ENCODE measurements at places on chromosomes 13 and 19.

DNA sequence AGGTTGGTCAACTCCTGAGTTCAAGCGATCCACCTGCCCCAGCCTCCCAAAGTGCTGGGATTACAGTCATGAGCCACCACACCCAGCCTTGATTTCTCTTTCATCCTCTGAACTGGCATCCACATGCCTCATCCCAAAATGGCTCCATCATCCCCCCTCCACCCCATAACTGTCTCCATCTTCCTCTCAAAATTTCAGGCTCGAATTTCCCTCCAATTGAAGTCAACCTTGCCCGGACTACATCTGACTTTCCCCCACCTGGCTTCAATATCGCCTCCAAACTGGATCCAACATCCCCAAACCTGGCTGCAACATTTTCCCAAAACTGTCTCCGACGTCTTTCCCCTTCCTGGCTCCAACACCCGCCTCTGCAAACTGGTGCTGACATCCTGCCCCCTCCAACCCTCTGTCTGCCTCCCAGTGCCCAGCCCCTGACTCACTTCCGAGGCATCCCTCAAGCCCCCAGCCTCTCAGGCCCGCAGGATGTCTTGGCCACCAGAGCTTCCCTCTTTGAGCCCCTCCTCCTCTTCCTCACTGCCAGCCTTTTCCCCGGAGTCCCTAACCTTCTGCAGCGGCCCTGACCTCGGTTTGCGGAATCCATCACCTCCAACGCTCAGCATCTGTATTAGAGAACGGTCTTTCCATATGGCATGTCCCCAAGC lies 943 bp downstream of the EXOC3L2 start:
- DNase-seq: no peak

- no peak for DNase-seq
These were observed 882.2 kb upstream of the SLC10A2 start for GRCh38 chr13:103948426-103948825.

GRCh38 chr13:38602266-38602665 lies 84.6 kb upstream of the FREM2 start:
- no peak for DNase-seq

GRCh38 chr13:72998012-72998411 lies 60.8 kb upstream of the KLF5 start:
- DNase-seq: no peak

- no peak for DNase-seq
These were observed 54.8 kb upstream of the UQCRFS1 start for GRCh38 chr19:29267701-29268100.

- DNase-seq: no peak
These were observed 113.0 kb downstream of the ATP11A start for GRCh38 chr13:112802802-112803195.

GRCh38 chr19:7216373-7216902 lies 77.8 kb downstream of the INSR start:
- DNase-seq: no peak

DNA sequence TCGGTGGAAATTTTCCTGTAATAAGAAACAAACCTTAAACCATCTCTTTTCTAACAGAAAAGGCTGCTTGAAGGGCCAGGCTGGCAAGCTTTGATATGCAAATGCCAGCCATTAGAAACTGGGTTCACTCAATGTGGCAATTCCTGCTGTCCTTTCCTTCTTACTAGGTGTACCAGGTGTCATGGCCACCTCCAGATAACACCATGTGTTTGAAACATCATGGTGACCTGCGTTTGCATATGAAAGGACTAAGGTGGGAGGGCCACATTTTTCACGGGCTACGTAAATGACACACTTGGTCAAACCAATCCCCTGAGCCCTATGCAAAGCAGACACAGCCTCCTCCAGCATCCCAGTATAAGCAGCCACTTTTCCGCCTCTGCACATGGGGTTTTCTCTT lies 789.1 kb upstream of the SLITRK5 start:
- DNase-seq: no peak

- no peak for DNase-seq
These were observed 1.6 kb downstream of the NACC1 start for GRCh38 chr19:13119627-13120026.

DNA sequence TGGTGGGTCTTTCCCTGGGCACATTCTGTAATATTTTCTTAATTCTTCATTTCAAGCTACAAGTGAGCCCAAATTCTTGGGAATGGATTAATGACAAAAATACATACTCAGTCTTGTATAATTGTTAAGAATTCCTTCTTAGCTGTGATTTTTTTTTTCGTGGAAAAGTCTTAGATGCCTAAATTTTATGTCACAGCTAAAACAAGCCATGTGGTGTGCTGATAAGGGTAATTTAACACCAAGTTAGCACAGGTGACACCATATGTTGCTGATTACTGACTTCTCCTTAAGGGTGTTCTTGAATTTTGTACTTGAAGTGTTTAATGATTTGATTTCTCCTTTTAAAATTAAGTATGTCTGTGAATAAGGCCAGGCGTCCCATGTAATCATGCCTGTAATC lies 29.3 kb downstream of the WDFY2 start:
- no peak for DNase-seq

GRCh38 chr13:99255271-99255670 lies 2.9 kb downstream of the GPR18 start:
- DNase-seq: no peak

DNA sequence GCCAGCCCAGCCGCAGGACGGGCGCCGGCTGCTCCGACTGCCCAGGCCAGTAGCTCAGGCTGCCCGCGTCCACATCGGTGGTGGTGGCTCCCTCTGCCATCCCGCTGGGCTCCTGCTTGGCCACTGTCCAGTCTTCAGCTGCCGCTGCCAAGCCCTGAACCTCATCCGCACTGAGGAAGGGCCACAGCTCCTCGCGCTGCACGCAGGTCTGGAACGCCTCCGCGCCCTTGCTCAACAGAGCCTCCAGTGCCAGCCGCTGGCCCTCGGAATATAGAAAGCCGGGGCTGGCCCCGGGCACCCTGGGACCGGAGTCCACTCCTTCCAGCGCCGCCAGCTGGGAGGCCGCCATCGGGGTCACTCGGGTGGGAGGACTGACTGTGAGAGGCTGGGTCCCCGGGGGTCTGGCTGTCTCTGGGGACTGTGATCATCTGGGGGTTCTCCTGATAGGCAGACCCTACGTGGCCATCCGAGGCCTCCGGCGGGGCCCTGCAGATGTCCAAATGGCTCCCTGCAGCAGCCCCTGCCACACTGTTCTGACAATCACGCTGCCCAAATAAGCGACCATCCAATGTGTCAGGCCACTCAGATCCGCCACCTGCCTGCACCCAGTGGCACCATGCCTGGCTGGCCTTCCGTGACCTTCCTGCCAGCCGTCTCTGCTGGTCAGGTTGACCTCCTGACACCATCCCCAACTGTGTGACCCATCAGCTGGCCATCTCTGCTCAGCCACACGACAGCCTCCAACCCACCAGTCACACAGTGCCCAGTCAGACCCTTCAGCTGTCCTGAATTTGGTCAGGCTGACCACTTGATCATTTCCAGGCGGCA lies 1.6 kb downstream of the FAM83E start:
- no peak for DNase-seq

- no peak for DNase-seq
These were observed 39.5 kb upstream of the HOMER3 start for GRCh38 chr19:18980432-18981020.

DNA sequence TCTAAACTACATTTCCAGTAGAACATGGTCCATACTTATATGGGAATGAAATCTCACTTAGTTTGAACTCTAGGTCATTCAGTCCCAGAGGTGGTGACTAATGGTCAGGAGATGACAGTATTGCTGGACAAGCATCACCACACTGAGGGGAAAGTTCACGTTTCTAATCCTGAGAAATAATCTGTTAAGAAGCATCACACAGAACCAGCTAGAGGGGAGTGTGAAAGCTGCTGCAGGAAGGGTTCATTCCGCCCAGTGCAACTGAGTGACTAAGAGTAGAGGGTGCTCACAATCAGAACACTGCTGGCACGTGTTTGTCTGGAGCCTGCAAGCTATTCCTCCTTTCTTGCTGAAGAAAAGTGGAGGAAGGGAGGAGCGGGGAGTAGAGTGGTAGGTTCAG lies 2.7 kb downstream of the COL4A1 start:
- DNase-seq: no peak

- DNase-seq: no peak
These were observed 78.5 kb upstream of the MTIF3 start for GRCh38 chr13:27528908-27529307.

- DNase-seq: peak; percentile 44
These were observed 27.5 kb upstream of the SHKBP1 start for GRCh38 chr19:40549007-40549708.

DNA sequence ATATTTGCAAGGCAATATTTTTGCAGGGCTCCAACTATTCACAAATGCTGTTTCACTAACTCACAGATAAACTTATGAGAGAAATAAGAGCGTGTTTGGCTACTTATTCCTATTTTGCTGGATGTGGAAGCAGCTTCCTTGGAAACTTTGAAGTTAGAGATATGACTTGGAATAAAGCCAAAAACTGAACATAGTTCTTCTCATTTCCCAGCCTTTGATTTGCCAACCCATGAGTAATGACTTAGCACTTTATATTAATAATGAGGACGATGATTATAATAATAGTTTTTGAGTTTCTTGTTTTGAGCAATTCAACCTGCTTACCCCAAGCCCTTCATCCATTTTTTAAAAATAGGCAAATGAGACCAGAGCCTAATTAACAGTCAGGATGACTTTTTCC lies 47.7 kb downstream of the SLC10A2 start:
- DNase-seq: no peak

DNA sequence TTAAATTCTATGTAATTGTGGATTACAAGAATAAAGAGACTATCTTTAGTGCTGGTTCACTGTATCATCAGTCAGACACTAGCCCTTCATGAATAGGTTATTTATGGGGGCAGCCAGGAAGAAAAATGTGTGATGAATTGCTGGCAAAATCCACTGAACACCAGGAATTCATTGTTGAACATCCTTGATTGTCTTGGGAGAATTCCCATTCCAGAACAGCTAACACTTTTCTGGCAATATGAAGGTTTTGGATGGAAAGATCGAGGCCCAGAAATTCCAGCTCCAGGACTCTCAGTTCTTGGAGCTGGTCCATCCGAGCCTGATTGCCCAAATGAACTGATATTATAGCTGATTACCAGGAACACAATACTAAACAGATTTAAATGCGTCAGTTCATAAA lies 11.5 kb upstream of the SPART start:
- DNase-seq: no peak

- no peak for DNase-seq
These were observed 17.8 kb downstream of the GJA3 start for GRCh38 chr13:20142927-20143480.

- DNase-seq: no peak
These were observed 83.1 kb upstream of the OXGR1 start for GRCh38 chr13:97077341-97077740.

GRCh38 chr13:44259045-44260027 lies 114.3 kb upstream of the SERP2 start:
- peak; percentile 27 for DNase-seq

DNA sequence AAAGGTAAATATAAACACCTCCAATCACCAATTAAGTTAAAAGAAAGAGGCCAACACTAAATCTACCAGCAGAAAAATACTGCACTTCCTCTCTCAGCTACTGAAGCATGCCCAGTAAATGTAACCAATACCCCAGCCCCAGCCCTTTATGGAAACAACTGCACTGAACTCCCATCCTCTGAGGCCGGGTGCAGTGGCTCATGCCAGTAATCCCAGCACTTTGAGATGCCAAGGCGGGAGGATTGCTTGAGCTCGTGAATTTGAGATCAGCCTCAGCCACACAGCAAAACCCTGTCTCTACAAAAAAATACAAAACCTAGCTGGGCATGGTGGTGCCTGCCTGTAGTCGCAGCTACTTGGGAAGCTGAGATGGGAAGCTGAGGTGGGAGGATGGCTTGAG lies 221.6 kb upstream of the SOX21 start:
- DNase-seq: no peak

GRCh38 chr19:21202865-21203494 lies 61.1 kb downstream of the ZNF431 start:
- DNase-seq: no peak

DNA sequence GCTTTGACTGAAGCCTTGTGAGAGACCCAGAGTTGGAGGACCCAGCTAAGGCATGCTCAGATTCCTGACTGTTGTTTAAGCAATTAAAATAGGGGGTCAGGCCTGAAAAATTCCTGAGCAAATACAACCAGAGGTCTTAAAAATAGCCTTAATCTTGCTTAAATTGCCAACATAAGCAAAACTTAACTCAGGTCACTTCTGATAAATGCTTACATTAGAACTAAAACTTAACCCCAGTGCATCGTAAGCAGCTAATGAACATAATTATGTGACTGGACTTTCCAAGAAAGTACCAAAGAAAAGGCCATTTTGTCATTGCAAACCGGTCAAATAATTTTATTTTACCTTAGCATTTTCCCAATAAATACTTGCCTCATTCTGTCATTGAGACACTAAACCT lies 294.5 kb downstream of the ENOX1 start:
- no peak for DNase-seq

DNA sequence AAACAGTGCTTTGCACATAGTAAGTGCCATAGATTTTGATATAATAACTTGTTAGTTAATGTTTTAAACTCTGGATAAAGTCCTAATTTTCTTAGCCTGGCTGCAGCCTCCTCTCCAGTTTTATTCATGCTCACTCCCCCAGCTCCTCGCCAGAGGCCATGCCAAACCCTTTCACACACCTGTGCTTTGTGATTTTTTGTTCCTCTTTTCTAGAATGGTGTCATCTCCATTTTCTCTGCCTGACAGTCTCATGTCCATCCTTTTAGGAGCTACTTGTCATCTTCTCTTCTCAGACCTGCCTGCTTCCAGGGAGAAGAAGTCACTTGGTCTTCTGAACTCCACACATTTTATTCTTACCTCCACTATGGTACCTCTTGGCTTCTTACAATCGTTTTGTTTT lies 55.8 kb upstream of the SPATA13 start:
- DNase-seq: no peak

- DNase-seq: no peak
These were observed at the start of gene PRTN3 for GRCh38 chr19:840519-841206. Gene PRTN3, plus strand, starts transcription at chr19:840999. Its CDS starts 10 bp downstream, at chr19:841009.

GRCh38 chr19:646779-647565 lies 7.3 kb downstream of the FGF22 start:
- no peak for DNase-seq

DNA sequence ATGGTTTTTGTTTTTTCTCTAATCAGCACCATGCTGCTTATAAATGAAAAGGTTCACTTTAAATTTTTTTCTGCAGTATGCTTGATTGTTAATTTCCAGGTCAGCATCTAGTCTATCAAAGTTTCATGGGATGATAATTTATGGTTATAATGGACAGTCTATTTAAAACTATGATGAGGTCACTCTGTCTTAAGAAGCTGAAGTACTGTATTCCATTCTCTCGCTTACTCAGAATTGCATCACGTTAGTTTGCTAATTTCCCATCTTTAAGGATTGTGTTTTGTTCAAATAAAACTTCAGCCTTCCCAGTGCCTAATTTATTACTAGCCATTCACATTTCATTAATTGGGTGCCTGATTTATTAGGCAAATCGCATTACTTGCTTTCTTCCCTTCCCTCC lies 94.3 kb downstream of the GPC6 start:
- DNase-seq: no peak

All from stimulated activated CD8-positive, alpha-beta memory T cell treated with anti-CD3 and anti-CD28 coated beads, Interleukin-7, amount 100 ng/mL, for 1 hour (primary cell).